ENCODE measurements at places on chromosomes 11 and 22. TPM values are rescaled to one million over a fixed set of nuclear protein-coding genes. Genes with fewer than 3 reads are reported as not detected.

Gene TEAD1
- 87.2 TPM for total RNA-seq

- no peaks in the 10 kb centered on the region for H3K36me3 ChIP-seq
- H3K27ac ChIP-seq: no peak overlapping the region
- no peak for DNase-seq
- H3K27me3 ChIP-seq: no peaks in the 10 kb centered on the region
- H3K4me1 ChIP-seq: peaks cover 6% of the 10 kb centered on the region
- H3K4me3 ChIP-seq: no peak overlapping the region
These were observed 37.5 kb downstream of the EHF start for GRCh38 chr11:34658071-34659015.

DNA sequence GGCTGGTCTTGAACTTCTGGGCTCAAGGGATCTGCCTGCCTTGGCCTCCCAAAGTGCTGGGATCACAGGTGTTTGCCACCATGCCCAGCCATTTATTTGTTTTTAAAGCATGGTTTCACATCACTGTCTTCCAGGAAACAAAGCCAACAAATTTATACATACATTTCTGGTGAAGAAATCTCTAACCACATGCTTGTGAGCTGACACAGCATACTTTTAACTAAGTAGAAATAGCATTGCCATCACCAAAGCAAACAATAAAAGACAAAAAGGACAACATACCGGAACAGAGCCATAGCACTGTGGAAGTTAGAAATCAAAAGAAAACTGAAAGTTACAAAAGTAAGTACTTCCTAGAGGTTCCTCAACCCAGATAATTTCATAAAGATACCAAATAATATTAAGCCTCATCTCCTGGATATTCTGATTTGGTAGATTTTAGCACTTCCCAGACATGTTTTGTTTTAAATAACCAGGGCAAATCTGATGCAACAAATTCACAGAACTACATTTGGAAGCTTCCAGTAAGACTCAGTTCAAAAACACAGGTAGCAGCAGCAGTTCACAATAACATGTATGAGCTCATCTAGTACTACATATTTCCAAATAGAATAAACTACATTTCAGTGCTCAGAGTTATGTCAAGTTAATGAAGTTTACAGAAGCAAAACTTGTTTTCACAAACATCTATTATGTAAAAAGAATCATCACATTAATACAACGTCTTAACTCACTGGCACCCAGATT, 70.6 kb downstream of the RRAS2 start:
- H3K27me3 ChIP-seq: no peaks in the 10 kb centered on the region
- H3K4me3 ChIP-seq: no peak overlapping the region
- H3K4me1 ChIP-seq: peaks cover 3% of the 10 kb centered on the region
- DNase-seq: no peak
- peak overlapping the region; percentile 37 for H3K27ac ChIP-seq

DNA sequence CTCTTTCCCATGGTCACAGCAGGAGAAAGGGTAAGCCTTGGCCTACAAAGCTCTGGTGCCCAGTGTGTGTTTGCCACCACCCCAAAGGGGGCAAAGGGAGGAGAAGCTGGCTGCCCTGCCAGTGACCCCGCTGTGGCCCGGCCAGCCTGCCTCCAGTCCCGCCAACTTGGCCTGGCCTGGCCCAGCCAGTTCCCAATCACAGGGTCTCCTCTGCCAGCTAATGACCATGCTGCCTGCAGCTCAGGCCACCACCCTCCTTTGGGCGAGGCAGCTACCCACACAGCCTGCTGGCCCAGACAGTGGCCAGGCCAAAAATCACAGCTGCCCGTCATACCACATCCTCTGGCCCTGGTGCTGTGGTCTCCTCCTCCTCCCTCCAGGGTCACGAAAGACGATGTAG, 5.1 kb downstream of the GDPD5 start:
- H3K27me3 ChIP-seq: peaks cover 17% of the 10 kb centered on the region
- no peaks in the 10 kb centered on the region for H3K36me3 ChIP-seq
- peaks cover 6% of the 10 kb centered on the region for H3K4me1 ChIP-seq
- DNase-seq: no peak
- no peak overlapping the region for H3K4me3 ChIP-seq

GRCh38 chr22:41939981-41940831, 6.7 kb downstream of the CENPM start:
- no peaks in the 10 kb centered on the region for H3K27me3 ChIP-seq
- DNase-seq: no peak
- no peaks in the 10 kb centered on the region for H3K4me1 ChIP-seq

GRCh38 chr22:37225481-37225880, 13.2 kb upstream of the SSTR3 start:
- H3K36me3 ChIP-seq: no peaks in the 10 kb centered on the region
- H3K4me3 ChIP-seq: no peak overlapping the region
- DNase-seq: no peak
- H3K4me1 ChIP-seq: peaks cover 16% of the 10 kb centered on the region

DNA sequence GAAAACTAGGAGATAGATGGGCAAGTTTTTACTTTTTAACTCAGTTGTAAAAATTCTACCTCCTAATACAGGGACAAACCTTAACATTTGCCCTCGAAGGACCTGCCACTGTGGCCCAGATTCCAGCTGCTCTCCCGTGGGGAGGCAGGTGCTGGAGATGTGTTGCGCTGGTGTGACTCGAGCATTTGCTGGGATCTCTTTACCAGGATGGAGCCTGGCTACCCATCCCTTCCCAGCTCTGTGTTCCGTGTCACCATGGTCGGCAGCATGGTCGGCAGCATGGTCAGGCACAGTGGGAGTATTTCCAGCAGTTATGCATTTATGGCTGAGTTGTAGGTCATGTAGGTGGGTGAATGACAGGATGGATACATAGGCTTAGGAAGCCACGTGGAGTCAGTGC, 41.1 kb downstream of the OTOG start:
- no peaks in the 10 kb centered on the region for H3K4me1 ChIP-seq
- H3K27me3 ChIP-seq: no peaks in the 10 kb centered on the region
- H3K4me3 ChIP-seq: no peak overlapping the region
- DNase-seq: no peak
- H3K36me3 ChIP-seq: no peaks in the 10 kb centered on the region

Gene TMPRSS4
- total RNA-seq: 10.9 TPM

Gene APOL3
- total RNA-seq: 2.7 TPM

DNA sequence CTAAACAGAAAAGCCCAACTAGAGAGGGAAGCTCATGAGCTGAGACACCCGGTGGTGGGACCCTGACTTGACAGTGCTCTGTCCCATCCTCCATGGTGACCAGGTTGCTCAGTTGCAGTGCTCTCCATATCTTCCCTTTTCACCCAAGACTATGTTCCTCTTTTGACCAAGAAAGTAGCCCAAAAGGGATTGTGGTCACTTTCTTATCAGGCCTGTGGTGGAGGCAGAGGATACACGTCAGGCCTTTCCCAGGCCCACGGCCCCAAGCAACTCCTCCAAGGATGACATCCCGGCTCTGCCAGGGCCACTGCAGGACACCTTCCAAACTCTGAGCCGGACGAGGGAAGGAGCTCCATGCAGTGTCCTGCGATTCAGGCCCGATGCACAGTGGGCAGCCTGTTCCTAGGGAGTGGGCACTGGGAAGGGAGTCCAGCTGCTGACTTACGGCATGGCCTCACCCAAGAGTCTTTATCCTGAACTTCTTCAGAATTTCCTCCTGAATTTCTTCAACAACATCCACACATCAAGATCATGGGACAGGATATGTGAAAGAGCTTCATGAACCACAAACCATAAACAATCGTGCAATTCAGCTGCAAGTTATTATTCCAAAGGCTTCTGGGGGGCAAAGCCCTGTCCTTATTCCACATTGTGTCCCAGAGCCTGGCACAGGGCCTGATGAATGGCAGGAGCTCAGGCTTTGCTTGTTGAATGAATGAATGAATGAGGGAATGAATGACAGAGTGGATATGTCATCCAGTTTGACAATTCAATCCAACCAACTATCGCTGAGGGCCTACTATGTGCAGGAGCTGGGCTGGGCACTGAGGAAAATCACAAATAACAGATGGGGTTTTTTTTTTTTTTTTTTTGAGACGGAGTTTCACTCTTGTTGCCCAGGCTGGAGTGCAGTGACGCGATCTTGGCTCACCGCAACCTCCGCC, 36.0 kb upstream of the MYH9 start:
- peaks cover 37% of the 10 kb centered on the region for H3K4me1 ChIP-seq
- no peak overlapping the region for H3K27ac ChIP-seq
- no peak overlapping the region for H3K4me3 ChIP-seq

DNA sequence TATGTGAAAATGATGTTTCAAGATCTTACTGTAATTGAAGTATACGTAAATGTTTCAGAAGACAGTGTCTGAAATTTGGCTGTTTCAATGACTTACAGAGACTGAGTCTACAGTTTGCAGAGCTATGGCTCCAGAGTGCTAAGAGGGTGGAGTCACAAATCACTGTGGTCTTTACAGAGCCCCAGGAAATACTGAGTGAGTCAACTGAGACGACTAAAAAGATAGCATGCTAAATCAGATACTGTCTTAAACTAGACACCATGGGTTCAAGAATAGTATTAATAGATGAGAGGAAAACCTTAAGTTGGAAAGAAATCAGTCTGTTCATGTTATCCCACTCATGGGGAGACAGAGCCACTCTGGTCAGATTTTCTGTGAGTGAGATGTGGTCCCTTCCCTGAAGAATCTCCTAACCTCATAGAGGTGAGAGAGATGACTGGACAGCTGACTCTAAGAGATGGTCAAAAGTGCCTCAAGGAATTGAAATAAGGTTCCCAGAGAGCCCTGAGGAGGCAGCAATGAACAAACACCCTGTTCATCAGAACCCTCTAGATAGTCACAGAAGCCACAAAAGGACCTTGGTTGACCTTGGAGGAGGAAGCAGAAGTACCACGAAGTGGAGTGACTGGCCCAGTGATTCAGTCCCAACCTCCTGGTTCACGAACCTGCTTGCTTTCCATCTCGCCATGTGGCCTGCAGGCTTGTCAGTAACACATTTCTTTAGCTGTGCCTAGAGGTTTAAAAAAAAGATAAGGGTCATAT, 30.2 kb downstream of the C11orf91 start:
- no peaks in the 10 kb centered on the region for H3K4me1 ChIP-seq
- no peak overlapping the region for H3K4me3 ChIP-seq
- H3K36me3 ChIP-seq: no peaks in the 10 kb centered on the region
- DNase-seq: no peak

- H3K4me3 ChIP-seq: no peak overlapping the region
- H3K36me3 ChIP-seq: no peaks in the 10 kb centered on the region
- no peaks in the 10 kb centered on the region for H3K27me3 ChIP-seq
- H3K27ac ChIP-seq: no peak overlapping the region
These were observed 282.8 kb downstream of the MN1 start for GRCh38 chr22:27518531-27519340.

Gene GUCY1A2
- total RNA-seq: 8.4 TPM

Gene TPH1
- total RNA-seq: 0.32 TPM

Gene NAA40
- 12.2 TPM for total RNA-seq

Gene ATF4
- total RNA-seq: 271 TPM

- H3K4me3 ChIP-seq: no peak overlapping the region
- no peaks in the 10 kb centered on the region for H3K4me1 ChIP-seq
- DNase-seq: no peak
- peaks cover 44% of the 10 kb centered on the region for H3K27me3 ChIP-seq
- no peak overlapping the region for H3K27ac ChIP-seq
These were observed 146.2 kb downstream of the ST3GAL4 start for GRCh38 chr11:126501641-126502040.

GRCh38 chr11:124276081-124276480, 19.9 kb downstream of the OR8G5 start:
- H3K4me1 ChIP-seq: peaks cover 5% of the 10 kb centered on the region
- no peak for DNase-seq
- no peaks in the 10 kb centered on the region for H3K36me3 ChIP-seq
- no peaks in the 10 kb centered on the region for H3K27me3 ChIP-seq
- no peak overlapping the region for H3K27ac ChIP-seq
